ENCODE measurements at places on chromosomes 1 and 21.
A peak's percentile ranks its signal among the peaks of the same experiment; 100 is the strongest.

DNA sequence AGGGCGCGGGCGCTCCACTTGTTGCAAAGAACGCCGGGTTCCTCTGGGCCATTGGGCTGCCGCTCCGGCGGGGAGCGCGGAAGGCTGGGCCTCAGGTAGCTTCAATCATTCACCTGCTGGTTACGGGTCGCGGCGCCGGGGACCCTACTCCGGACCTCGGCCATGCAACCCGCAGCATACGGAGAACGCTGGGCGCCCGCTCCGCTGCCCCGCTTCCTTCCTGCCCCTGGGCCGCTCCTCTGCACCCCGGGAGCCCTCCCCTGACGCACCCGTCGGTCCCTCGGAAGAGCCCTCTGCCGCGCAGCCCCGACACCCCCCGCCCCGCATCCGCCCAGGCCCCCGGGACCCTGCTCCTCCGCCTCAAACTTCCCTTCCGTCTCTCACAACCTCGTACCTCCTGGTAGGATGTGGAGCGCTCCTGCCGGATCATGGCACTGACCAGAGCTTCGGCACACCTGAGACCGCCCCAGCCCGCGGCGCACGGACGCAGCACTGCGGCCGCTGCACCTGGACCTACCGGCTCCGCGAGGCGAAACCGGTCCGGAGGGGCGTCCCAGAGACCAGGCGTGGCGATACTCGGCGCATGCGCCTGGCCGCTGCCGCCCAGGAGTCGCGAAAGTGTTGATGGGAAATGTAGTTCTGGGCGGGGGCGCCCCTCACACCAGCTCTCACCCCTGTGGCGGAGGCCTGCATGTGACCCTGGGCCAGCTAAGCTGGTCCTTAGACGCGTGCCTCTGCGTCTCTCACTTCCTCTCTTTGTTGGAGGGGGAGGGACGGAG lies at the start of gene PACC1:
PACC1 (minus strand) TSS at position 559 of the 779 bp plus-strand sequence; CDS start at position 430, 129 bp downstream.
- no peaks in the 10 kb centered on the region for H3K36me3 ChIP-seq
- peak within 1 kb of the TSS; percentile 58 for H3K4me3 ChIP-seq
- no peaks in the 10 kb centered on the region for H3K27me3 ChIP-seq
- DNase-seq = peak; percentile 88
- no peak within 1 kb of the TSS for H3K27ac ChIP-seq
- no peaks in the 10 kb centered on the region for H3K4me1 ChIP-seq

DNA sequence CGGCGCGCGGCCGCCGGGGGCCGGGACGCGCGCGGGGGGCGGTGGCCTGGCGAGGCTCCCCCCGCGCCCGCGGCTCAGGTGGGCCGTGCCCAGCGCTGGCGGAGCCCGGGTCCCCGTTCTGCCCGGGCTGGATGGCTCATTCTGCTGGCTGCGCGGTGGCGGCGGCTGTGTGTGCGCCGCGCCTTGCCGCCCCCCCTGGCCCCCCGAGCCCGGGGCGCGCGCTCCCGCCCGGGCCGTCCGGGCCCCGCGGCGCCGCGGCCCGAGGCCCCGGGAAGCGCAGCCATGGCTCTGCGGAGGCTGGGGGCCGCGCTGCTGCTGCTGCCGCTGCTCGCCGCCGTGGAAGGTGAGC lies at the start of gene EPHB2:
EPHB2 (plus strand) TSS at position 139 of the 349 bp plus-strand sequence; CDS start at position 283, 144 bp downstream.
- peak; percentile 64 for DNase-seq
- H3K27ac ChIP-seq = no peak within 1 kb of the TSS
- H3K4me1 ChIP-seq = peaks cover 14% of the 10 kb centered on the region
- H3K27me3 ChIP-seq = no peaks in the 10 kb centered on the region

DNA sequence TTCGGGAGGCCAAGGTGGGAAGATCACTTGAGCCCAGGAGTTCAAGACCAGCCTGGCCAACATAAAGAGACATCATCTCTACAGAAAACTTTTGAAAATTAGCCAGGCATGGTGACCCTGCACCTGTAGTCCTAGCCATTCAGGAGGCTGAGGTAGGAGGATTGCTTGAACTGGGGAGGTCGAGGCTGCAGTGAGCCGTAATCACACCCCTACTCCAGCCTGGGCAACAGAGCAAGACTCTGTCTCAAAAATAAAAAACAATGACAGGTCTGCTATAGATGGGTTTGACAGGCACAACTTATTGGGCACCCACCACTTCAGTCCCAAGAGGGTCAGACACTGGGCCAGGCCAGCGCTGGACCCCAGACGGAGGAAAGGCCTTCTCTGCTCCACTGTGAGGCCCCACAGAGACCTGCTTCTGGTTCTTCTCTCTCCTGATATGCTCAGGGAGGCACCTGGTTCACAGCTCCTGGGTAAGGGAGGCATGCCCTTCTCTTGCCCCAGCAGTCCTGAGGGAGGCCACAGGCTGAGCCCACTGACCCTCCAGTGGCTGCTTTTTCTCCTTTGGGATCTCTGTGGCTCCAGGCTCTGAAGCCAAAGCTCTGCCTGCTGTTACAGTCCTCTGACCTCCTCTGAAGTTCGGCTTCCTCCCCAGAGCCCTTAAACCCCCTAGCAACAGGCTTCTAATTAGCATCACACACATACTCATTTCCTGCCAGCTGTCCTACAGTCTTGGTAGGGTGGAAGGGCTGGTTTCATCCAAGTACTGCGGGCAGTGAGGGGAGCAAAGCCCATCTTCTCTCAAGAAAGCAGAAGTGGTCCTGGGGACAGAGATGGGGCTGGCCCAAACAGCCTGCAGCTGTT lies 14.4 kb downstream of the S100A16 start:
- no peaks in the 10 kb centered on the region for H3K4me1 ChIP-seq
- H3K4me3 ChIP-seq = no peak overlapping the region
- no peak for DNase-seq
- H3K27me3 ChIP-seq = no peaks in the 10 kb centered on the region

GRCh38 chr21:42561762-42562650 lies 48.4 kb downstream of the SLC37A1 start:
- H3K4me1 ChIP-seq = peaks cover 6% of the 10 kb centered on the region
- no peak for DNase-seq
- no peak overlapping the region for H3K4me3 ChIP-seq
- peaks cover 42% of the 10 kb centered on the region for H3K36me3 ChIP-seq
- no peaks in the 10 kb centered on the region for H3K27me3 ChIP-seq

DNA sequence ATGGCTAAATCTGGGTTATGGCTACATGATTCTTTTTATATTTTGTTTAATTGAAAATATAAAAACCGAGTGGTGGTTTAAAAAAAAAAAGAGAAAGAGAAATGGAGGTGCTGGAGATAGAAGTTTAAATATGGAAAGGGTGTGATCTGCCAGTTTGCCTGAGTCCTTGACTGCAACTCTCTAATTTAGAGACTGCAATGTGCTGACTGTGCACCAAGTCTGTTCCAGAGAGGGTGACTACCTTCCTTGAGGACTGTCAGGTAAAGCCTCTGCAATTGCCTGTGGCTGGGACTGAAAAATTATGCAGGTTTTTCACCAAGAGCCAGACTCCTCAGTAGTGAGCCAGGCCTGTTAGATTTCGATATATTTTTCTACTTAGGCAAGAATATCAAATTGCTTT lies 1326.3 kb downstream of the BRINP3 start:
- H3K36me3 ChIP-seq = no peaks in the 10 kb centered on the region
- H3K27ac ChIP-seq = no peak overlapping the region
- no peak for DNase-seq
- no peaks in the 10 kb centered on the region for H3K27me3 ChIP-seq
- no peaks in the 10 kb centered on the region for H3K4me1 ChIP-seq
- H3K4me3 ChIP-seq = no peak overlapping the region

All from thyroid gland (tissue), 4 donors.